ENCODE measurements at places on chromosomes 3 and 15.

- DNase-seq, result peak; percentile 2
These were observed 160.6 kb upstream of the POU1F1 start for GRCh38 chr3:87436781-87437543.

- no peak for DNase-seq
These were observed 131.5 kb downstream of the FNDC3B start for GRCh38 chr3:172170841-172171240.

DNA sequence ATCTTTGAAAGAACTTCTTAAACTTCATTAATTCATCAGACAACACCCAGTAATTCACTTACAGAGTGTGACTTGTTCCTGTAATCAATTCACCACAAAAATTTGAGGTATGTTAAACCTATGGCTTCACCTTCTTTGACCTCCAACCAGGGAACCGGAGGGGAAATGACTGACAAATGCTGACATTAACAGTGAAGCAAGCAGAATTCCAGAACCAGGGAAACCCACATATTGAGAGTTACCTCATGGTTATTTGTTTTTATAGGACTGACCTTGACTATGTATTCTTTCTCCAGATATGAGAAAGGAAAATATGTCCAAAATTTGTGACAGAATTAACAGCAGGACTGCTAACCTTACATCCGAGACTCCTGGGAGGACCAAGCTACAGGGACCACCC is 2.7 kb downstream of the P3H2 start:
- DNase-seq, result no peak

GRCh38 chr15:35603301-35603700 is 57.3 kb upstream of the DPH6 start:
- DNase-seq, result no peak

DNA sequence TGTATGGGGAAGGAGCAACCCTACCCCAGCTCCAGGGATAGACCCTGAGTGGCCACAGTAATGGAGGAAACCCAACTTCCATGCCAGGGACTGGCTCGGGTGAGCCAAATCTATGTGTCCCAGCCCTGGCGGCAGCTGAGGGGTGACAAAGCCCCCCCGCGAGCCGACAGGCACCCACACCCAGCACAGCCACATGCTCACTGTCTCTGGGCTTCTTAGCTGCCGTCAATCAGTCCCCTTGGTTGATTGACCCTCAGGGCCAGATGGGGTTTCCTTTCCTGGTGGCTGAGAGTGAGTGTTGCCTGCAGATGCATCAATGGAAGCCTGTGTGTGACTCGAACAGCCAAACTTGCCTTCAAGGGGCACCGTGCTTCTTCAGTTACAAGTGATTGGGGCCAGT is 2.1 kb upstream of the OCA2 start:
- DNase-seq, result no peak

- DNase-seq, result no peak
These were observed 31.6 kb downstream of the ANP32A start for GRCh38 chr15:68789091-68789490.

DNA sequence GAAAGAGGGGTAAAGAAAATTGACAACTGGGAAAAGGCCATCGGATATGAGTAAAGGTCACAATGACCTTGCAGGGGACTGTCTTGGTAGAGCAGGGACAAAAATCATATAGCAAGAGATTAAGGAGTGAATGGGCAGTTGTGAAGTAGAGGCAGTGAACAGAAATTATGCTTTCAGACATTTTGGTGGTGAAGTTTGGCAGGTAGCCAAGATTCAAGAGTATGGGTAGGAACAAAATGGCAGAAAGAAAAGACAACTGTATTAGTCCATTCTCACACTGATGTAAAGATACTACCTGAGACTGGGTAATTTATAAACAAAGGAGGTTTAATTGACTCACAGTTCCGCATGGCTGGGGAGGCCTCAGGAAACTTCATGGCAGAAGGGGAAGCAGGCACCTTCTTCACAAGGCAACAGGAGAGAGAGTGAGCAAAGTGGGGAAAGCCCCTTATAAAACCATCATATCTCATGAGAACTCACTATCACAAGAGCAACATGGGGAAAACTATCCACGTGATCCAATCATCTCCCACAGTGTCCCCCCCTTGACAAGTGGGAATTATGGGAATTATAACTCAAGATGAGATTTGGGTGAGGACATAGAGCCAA is 84.0 kb downstream of the CGNL1 start:
- DNase-seq, result no peak

DNA sequence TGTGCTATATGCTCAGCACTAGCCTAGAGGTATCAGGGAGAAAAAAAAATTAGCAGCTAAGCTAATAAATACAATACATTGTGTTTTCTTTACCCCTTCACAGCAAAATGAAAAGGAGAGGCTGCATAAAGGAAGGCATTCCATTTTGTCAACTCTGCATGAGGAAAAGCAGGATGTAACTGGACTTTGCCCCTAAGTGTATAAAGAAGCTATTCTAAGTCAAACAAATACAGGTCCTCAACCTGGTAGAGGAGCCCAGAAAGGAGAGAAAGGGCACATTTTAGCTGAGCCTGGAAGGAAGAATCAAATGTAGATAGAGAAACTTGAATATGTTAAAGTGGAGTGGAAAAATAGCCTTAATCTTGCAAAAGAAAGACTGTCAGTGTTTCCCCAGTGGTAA is 89.0 kb upstream of the SPRED1 start:
- no peak for DNase-seq

- peak; percentile 65 for DNase-seq
These were observed 23.5 kb downstream of the DNAH1 start for GRCh38 chr3:52339612-52340011.

DNA sequence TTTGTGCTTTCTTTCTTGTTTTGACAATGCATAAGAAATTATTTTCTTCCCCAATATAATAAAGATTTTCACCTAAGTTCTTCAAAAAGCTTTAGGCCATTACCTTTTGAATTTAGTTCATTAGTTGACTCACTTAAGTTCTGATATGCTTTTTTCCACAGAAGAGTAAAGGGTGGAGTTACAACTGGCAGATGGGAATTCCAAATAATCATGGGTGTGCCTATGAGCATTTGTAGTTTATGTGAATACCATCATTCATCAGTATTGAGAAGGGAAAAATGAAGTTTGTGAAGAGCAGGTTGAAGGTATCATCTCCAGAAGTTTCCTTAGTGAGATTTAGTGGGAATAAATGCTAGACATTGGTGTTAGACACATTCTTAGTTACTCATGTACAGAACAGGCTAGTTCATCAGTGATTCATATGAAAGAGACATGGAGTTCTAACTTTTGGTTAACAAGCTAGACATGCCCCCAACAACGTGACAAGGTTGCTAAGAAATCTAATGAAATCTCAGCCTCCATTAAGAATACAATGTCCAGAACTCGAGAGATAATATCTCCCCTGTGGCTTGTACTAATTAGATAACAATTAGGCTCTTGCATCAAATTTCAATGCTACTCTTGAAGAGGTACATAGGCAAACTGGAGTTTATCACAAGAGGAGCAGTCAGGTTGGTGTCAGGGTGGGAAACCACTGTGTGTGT is 16.9 kb upstream of the ALCAM start:
- DNase-seq, result no peak

DNA sequence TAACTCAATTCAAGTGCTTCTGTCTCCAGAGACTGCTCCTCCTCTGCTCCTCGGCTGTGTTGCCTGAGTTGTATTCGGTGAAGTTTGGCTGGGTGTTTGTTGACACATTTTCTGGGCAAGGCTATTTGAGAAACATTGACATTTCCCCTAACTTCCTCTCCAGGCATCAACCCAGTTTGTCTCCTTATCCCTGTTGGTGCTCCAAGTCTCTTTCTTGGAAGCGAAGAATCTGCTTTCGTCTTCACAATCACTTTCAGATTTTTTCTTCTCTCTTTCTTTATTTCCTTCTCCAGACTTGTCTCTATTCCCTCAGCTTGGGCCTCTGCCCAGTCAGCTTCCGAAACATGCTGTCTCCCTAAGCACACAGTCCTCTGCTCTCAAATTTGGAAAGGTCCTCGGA is 84.7 kb downstream of the ETV5 start:
- peak; percentile 18 for DNase-seq

DNA sequence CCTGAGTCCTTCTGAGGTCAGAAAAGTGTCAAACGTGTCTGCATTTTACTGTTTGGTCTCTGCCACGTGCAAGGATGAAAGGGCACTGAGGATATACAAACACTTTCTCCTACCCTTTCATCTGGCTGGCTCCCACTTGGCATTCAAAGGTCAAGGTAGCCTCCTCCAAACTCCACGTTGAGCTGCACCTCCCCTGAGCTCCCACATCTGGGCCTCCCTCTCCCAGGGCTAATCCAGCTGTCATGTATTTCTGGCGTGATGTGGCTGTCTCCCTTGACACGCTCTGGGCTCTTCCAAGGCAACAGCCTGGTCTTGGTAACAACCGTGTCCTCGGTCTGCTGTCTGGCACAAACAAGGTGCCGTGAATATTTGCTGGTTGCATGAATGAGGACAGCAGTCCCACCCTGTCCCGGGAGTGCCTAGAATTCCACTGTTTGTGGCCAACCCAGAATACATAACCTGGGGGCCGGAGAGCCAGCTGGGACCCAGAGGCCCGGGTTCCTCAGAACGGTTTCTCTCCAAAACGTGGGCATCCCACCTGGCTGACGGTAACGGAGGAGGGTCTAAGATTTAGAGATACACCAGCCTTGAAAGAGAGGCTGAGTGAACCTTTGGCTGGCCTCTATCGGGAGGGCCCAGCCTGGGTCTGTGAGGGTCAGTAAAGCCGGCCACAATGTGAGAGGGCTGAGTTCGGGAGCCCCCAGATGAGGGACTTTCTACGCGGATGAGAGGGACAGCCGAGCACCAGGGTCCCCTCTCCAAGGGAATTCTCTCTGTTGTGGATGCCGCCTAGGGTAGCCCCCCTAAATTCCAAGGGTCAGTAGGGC is 767 bp downstream of the GLT8D1 start:
- DNase-seq, result peak; percentile 58

DNA sequence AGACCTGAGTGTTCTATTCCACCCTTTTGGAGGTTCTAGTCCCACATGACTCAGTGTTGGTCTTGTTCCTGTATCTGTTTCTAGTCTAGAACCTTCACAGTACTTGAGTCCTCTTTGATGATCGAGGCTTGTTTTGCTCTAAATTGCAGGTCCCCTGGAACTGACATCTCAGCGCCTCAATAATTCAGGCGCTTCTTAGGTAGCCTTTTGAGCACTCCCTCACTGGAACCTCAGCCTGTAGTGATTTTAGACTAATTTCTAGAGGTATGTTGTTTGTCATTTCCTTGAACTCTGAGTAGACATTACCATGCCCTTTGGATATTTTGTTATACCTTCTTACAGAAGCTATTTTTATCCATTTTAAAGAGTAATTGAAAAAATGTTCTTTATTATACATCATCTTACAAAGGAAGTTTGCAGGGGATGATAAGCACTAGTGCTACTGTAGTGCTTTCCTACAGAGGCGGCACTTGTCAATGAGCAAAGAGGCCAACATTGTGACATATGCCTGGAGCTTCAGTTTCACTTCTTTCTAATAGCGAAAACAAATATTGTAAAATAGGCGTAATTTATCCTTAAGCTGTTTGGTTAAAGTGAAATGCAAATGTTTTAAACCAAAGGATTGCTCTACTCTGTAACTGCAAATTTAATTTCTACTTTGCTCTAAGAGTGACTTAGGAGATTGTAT is 75.7 kb downstream of the EFL1 start:
- no peak for DNase-seq

- no peak for DNase-seq
These were observed 60.3 kb downstream of the SLC6A6 start for GRCh38 chr3:14462738-14463137.

GRCh38 chr15:74170071-74170844 is 3.3 kb upstream of the ISLR start:
- DNase-seq, result no peak

DNA sequence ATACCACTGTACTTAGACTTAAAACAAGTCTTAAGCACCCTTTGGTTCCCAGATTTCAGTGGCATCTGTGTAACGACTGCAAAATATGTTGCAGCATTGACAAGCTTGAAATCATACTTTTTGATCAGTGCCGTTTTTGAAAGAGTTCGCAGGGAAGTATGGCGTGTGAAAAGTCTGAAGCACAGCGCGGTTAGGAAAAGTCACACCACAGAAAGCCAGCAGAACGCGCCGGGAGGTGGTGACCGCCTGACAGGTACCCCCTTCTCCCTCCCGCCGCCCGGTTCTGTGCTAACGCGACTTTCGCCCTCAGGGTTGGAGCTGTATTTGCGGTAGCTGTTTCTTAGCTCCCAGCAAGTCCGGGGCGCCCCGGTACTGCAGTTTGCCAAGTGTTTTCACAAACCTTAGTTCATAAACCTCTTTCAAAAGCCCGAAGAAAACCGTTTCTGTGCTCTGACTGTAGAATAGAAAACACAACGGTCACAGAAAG is 481 bp upstream of the CRYBG3 start:
- no peak for DNase-seq

- no peak for DNase-seq
These were observed 172.0 kb downstream of the ADAMTS17 start for GRCh38 chr15:100169615-100170290.

- no peak for DNase-seq
These were observed 53.0 kb downstream of the ECT2 start for GRCh38 chr3:172803489-172803888.

GRCh38 chr15:38683382-38684242 is 119.0 kb upstream of the RASGRP1 start:
- peak; percentile 67 for DNase-seq

- DNase-seq, result no peak
These were observed 24.7 kb downstream of the PLA2G4D start for GRCh38 chr15:42069496-42070278.

DNA sequence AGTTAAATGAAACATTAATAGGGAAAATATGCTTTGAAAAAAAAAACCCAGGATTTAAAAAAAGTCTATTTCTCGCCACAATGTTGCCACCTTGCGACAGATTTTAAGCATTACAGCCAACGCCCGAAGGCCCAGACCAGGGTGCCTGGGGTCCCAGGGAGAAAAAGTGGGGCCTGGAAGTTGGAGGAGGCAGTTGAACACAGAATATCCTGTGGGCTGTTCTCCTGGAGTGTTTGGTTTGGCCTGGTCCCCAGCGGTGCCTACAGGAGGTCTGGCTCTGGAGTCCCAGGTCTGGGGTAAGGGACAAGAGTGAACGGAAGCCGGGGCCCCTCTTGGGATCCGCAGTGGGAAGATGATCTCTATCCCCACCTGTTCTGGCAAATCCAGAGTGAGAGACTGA is 3.4 kb downstream of the RNU6-1 start:
- peak; percentile 56 for DNase-seq

DNA sequence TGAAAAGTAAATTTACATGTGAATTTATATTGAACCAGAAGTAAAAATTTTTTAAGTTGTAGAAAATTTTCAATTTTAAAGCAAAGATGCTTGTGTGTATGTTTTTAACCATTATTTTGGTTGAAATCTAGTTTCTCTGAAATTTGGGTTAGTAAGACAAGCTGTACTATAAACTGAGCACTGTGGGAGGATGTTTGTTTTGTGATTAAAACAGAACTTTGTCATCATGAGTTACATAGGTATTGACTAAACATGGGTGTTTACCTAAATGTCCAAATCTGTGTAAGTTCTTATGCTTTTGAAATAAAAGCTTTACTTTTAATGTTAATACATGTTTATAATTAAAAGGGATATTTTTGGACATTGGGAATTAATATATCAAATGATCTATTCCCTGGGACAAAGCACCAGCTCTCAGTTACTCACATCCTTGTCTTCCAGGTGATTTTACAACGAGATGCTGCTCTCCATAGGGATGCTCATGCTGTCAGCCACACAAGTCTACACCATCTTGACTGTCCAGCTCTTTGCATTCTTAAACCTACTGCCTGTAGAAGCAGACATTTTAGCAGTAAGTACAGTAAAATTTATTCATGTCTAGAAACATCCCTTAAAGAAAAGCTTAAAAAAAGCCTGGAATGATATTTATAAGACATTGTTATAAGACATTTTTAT is 32.7 kb downstream of the RNF13 start:
- DNase-seq, result no peak

GRCh38 chr3:180973543-180973942 is 16.0 kb downstream of the DNAJC19 start:
- DNase-seq, result no peak

- no peak for DNase-seq
These were observed 45.1 kb downstream of the WHAMM start for GRCh38 chr15:82854554-82854953.
